Hematopoietic multipotent progenitor cell treated with erythropoietin and hydrocortisone succinate and interleukin-3 and kit ligand, for 8 days (in vitro differentiated cells): ENCODE measurements at places on chromosomes 3 and 15.

GRCh38 chr3:151283907-151284461 lies 5.6 kb upstream of the P2RY14 start:
- DNase-seq = peak; percentile 64

GRCh38 chr15:64058279-64058678 lies 12.0 kb upstream of the DAPK2 start:
- no peak for DNase-seq

DNA sequence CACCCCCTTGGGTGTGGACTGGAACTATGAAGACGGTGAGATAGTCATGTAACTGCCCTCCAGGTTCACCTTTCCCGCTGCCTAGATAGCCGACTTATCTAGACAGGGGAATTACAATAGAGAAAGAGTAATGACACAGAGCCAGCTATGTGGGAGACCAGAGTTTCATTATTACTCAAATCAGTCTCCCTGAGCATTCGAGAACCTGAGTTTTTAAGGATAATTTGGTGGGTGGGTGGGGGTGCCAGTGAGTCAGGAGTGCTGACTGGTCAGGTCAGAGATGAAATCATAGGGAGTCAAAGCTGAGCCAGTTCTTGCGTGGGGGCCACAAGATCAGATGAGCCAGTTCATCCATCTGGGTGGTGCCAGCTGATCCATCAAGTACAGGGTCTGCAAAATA lies 19.7 kb upstream of the DNAJC19 start:
- no peak for DNase-seq

DNA sequence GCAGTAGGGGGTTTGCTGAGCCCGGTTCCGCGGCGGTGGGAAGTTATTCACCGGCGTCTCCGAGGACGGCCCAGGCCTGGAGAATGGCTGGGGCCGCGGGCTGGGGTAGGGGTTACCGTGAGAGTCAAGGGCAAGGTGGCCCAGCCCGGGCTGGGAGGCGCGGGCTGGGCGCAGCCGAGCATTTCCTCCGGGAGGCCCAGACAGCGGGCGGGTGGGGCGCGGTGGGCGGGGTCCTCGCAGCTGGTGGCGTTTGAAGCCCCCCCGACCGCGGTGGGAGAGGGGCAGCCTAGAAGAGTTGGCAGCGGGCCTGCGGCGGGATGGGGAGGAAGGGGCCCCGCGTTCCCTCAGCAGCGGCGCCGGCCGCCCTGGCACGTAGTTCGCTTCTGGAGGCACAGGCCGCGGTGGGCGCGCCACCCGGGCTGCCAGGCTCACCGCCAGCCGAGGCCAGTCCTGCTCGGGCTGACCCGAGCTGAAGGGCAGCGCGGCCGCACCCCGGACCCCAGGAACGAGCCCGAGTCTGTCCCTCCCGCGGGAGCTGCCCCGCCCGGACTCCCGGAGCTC lies 960 bp upstream of the KLF13 start:
- peak; percentile 76 for DNase-seq

GRCh38 chr15:69755551-69756310 lies 303.1 kb downstream of the RPLP1 start:
- peak; percentile 49 for DNase-seq

DNA sequence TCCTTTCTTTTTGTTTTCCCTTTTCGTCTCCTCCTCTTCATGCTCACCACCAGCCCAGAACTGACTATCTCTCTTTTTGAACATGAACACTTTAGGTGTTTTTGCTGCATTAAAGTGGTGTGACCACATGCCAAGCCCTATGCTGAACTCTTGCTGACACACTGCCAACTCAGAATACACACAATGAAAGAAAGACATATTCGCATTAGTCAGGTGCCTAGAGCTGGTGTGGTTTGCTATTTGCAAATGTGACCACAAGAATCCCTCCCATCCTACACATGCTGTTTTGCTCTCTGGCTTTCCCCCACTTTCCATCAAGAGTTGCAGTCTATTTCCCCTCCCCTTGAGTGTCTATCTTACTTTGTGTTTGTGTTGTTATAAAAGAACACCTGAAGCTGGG lies 967.8 kb upstream of the CFAP20DC start:
- no peak for DNase-seq

DNA sequence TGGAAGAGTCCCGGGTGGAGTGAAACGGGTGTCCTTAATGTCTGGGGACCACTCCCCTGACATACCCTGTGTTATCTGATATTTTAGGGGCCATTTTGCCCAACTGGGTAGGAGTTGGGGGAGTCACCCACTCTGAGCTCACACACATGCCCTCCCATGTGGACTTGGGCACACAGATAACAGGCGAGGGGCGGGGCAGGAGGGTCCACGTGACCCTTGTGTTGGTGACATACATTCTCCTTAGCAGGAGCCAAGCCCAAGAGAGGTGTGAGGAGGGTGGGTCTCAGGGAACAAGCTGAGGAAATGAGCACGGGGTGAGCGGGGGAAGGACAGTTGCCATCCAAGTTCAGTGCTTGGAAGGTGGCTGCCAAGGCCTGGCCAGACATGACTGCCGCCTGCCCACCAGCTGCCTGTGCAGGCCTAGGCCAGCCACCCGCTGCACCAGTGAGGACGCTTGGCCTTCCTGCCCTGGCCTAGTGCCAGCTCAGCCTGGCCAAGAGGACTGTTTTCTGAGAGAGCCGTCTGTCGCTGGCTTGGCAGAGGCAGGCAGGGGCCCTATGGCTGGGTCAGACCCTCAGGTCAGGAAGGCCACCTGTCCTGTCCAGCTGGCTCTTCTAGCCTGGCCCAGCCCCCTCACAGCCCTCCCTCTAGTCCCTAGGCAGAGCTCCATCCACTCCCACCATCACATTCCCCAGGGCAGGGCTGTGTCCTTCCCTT lies 31.3 kb upstream of the TMEM115 start:
- DNase-seq = peak; percentile 94

GRCh38 chr3:140216249-140216648 lies 281.3 kb downstream of the CLSTN2 start:
- DNase-seq = peak; percentile 19

- DNase-seq = no peak
Measured at GRCh38 chr3:101824702-101825101, 24.6 kb upstream of the NFKBIZ start.

DNA sequence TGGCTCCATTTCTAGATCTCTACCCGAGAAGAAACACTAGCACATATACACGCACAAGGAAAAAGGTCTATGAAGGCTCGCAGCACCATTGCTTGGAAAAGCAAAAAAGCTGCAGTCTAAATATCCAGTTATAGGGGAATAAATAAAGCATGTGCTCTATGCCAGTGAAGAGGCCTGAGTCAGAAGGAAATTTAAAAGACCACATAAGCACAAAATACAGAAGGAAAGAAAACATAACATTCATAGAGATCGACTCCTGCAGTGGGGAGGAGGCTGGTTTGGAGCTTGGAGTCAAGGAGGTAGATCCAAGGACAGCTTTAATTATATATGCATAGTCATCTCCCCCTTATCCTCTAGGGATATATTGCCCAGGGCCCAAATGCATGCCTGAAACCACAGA lies 114.4 kb downstream of the PDZRN3 start:
- DNase-seq = no peak

DNA sequence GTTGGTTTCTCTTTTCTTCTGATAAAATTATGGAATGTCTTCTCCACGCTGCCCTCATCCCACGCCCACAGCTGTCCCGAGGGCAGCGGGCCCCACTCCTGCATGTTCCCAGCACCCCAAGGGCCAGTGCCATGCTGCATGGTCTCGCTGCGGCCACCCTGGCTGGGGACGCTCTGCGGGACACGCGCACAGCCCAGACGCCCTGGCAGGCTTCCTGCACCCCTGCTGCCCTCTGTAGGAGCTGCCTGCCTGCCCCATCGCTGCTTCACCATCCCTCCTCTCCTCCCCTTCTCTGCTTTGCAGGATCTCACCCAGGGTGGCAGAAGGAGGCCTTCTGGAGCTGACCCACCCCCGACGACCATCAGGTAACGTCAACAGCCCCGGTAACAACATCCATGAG lies 22.8 kb downstream of the SLC6A1 start:
- DNase-seq = no peak

GRCh38 chr3:23667536-23668429 lies 138.0 kb upstream of the UBE2E1 start:
- DNase-seq = no peak

DNA sequence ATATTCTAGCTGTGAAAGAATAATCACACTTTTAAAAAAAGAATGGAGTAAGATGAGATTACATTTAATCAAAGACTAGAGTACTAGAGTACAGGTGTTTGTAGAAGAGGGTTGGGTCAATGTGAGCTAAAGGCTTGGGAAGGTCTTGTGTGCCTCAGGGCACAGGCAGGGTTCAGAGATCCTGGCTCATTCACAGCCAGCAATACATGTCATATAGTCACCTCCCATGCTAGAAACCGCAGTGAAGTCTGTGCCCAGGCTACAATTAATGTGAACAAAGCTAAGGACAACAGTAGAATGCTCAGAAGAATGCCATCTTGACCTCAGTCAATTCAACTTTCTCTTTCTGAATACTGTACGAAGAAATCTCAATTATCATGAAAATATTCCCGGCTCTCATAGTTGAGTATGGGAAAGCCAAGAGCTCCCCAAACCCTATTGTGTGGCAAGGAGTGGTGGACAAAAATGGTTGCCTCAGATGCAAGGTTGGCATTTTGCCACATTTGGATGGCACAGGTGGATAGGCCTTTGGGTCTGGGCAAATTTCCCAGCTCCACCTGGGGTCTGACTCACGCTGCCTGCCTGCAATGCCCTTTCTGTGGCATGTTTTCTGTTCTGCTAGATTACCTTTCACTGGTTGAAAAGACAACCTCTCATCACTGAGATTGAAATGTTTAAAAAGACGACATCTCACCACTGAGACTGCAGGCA lies 70.2 kb downstream of the NMD3 start:
- DNase-seq = no peak

DNA sequence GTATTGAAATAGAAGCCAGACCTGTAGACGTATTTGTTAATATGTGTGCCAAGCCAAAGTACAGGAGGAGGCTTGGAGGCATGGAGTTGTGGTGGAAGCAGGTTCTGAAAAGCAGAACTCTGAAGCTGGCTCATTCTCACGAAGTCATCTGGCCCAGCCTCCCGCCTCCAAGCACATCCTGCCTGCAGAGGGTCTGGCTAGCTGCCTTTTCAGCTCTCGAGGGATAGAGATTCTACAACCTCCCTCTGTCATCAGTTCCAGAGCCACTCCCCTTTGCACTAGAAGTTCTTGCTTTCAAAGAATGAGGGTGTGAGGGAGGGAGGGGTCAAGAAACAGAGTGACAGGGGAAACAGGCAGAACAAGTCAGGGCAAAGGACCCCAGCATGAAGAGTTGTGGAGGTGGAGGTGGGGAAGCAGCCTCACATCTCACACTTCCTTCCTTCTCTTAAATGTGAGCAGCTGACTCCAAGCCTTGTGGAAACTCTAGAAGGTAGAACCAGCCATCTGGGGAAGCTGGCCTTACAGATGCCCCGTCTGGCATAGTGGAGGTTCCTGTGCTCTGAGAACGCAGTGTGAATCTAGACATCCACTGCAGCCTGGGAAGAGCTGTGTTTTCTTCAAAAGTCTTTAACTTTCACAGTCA lies 95.3 kb downstream of the SLC49A4 start:
- peak; percentile 28 for DNase-seq

- no peak for DNase-seq
Measured at GRCh38 chr15:32870240-32871033, 152.6 kb downstream of the GREM1 start.

GRCh38 chr15:58471348-58471747 lies 39.6 kb downstream of the LIPC start:
- DNase-seq = no peak

- DNase-seq = peak; percentile 67
Measured at GRCh38 chr15:90895571-90896117, 7.5 kb upstream of the MAN2A2 start.

GRCh38 chr3:129616713-129617112 lies 10.2 kb upstream of the PLXND1 start:
- no peak for DNase-seq

GRCh38 chr3:157830556-157831236 lies 275.5 kb downstream of the SHOX2 start:
- no peak for DNase-seq

- DNase-seq = no peak
Measured at GRCh38 chr3:146750196-146750595, 145.1 kb upstream of the PLSCR5 start.

DNA sequence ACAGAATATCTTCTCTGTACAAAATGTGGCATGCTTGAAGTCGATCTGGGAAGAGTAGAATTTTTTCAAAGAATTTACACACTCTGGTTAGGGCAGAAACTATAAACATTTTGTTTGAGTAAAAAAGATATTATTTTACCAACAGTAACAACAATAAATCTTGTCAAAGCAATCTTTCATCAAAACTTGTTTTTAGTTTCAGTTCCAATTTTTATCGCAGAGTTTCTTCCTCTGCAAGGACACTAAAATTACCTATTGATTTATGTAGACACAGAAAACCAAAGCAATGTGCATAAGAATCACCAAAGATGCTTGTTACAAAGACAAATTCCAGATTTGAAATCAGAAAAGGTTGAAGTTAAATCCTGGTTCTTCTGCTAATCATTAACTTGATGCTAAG lies 61.9 kb downstream of the CGGBP1 start:
- no peak for DNase-seq

GRCh38 chr3:68523330-68523729 lies 409.0 kb downstream of the TAFA4 start:
- DNase-seq = no peak

DNA sequence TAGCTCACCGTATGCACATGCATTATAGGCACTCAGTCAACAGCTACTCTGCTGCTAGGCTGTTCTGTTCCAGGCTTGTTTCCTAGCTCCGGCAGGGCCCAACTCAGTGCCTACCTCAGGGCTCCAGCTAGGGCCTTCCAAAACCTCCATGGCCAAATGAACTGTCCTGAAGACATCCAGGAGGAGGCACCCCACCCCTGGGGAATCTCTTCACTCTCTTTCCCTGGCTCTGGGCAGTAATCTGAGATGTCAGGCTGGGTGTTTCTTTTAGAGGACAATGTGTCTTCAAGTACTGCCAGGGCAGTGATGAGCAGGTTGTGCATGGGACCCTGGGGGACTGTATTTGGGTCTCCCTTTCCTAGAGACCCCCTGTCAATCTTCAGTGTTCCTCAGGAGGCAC lies 38.3 kb upstream of the TPM1 start:
- DNase-seq = no peak

DNA sequence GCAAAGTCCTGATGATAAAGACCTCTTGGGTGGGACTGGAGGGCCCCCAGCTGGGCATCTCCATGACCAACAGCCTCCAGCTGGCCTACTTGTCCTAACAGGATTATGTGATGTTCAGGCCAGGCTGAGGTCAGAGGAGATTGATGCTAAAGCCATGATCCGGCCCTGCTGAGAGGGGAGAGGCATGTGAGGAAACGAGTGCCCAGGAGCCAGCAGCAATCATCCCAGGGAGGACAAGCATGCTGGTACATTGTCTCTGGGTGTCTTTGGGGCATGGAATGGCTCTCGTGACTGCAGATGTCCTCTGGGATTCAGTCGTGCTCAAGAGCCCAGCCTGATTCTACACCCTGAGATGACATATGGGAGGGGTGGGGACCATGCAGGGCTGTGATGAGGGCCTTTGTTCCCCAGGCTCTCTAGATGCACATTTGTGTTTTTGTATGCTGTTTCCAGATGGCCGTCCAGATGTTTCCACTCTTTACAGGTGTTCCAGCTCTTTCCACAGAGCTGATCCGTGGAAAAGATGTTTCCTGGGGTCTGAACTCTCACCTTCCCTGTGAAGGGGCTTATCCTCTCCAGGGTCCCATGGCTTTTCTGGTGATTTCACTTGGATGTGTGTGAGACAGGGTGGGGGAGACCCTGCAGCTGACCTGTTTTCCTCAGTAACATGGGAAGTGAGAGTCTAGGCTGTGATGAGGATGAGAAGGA lies 20.2 kb downstream of the SLC24A1 start:
- no peak for DNase-seq
